Thoracic aorta (tissue), 2 donors: ENCODE measurements at places on chromosomes 7 and 10.

- peak overlapping the region; percentile 16 for H3K27ac ChIP-seq
- H3K36me3 ChIP-seq = no peaks in the 10 kb centered on the region
- no peak overlapping the region for H3K4me3 ChIP-seq
- DNase-seq = no peak
These were observed 17.6 kb upstream of the C10orf105 start for GRCh38 chr10:71737001-71737833.

- DNase-seq = no peak
- H3K4me1 ChIP-seq = no peaks in the 10 kb centered on the region
- no peaks in the 10 kb centered on the region for H3K27me3 ChIP-seq
- no peaks in the 10 kb centered on the region for H3K36me3 ChIP-seq
- no peak overlapping the region for H3K4me3 ChIP-seq
These were observed 83.5 kb upstream of the IKZF1 start for GRCh38 chr7:50221028-50221427.

- H3K27me3 ChIP-seq = no peaks in the 10 kb centered on the region
- H3K4me1 ChIP-seq = peaks cover 3% of the 10 kb centered on the region
- DNase-seq = no peak
- H3K36me3 ChIP-seq = no peaks in the 10 kb centered on the region
- no peak overlapping the region for H3K27ac ChIP-seq
- H3K4me3 ChIP-seq = no peak overlapping the region
These were observed 200.7 kb upstream of the AHR start for GRCh38 chr7:17097668-17098297.

DNA sequence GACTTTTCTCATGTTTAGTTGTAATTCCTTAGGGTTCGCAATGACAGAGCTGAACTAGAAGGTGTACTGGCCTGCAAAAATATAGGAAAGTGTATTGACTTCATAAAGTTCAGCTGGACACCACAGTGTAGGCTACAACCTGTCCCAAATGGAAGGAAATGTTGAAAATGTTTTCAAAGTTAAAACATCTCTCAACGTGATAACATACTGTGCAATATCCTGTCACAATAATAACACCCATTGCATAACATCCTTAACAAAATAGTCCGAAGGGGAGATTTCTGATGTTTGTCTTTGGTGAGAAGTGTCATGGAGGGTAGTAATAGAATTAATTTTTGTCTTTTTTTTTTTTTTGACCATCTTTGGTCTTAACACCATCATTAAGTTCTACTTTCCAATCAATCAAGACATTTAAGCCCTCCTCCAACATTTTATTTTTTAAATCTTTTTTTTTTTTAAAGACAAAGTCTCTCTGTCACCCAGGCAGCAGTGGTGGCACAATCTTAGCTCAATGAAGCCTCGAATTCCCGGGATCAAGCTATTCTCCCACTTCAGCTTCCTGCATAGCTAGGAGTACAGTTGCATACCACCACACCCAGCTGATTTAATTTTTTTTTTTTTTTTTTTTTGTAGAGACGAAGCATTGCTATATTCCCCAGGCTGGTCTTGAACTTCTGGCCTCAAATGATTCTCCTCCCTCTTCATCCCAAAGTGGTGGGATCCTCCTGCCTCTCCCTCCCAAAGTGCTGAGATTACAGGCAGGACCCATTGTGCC, 45.7 kb downstream of the DYNC1I1 start:
- no peaks in the 10 kb centered on the region for H3K27me3 ChIP-seq
- H3K4me1 ChIP-seq = no peaks in the 10 kb centered on the region
- no peak overlapping the region for H3K27ac ChIP-seq

GRCh38 chr10:5187867-5188266, 2.9 kb upstream of the AKR1C8 start:
- no peaks in the 10 kb centered on the region for H3K27me3 ChIP-seq
- H3K4me3 ChIP-seq = no peak overlapping the region
- H3K4me1 ChIP-seq = no peaks in the 10 kb centered on the region
